Activated CD8-positive, alpha-beta T cell treated with anti-CD3 and anti-CD28 coated beads for 36 hours (primary cell): ENCODE measurements at places on chromosomes 4 and X.

- DNase-seq, result no peak
These were observed 10.2 kb upstream of the STBD1 start for GRCh38 chr4:76296286-76296820.

GRCh38 chr4:78310007-78310739 is 241.4 kb upstream of the ANXA3 start:
- no peak for DNase-seq

DNA sequence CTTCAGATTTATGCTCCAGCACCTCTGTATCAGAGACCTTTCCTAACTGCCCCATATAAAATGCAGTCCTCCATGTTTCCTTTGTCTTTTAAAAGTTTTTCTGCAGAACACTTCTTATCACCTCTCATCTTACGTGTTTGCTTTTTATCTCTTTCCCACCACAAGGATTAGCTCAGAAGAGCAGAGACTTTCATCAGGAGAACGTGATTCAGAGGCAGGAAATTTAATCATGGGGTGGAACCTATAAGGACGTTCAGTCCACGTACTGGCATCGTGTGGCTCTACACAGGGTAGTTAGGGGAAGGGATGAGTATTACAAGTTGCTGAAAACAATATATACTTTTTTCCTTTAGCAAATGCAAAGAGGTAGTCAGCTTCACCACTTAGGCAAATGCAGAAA is 98.7 kb downstream of the SORBS2 start:
- DNase-seq, result no peak

DNA sequence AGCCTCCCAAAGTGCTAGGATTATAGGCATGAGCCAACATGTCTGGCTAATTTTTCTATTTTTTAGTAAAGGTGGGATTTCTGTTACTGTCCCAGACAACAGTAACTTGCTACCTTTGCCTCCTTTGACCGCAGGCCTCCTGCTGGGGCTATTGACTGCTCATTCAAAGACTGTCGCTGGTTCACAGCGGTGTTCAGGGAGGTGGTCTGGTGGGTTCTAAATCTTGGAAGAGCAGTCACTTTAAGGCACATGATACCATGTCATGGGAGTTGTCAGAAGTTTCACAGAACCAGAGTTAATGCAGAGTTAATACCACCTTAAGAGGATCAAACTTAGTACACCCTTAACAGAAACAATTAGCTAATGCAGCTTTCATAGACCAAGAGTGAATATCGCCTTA is 3.8 kb downstream of the ASMT start:
- no peak for DNase-seq

DNA sequence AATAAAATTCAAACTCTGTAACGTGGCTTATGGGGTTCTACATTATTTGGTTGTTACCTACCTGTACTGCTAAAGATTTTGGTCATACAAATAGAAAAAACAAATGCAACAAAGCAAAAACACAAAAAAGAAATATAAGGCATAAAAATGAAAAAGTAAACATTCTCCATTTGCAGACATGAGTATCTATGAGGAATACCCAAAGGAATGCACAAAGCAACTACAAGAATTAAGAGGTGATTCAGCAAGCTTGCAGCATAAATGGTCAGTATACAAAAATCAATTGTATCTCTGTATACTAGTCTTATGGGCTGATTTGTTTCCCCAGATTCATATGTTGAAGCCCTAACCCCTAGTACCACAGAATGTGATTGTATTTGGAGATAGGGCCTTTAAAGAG is 3.6 kb upstream of the PDE5A start:
- no peak for DNase-seq

GRCh38 chr4:115763051-115763450 is 649.6 kb upstream of the NDST4 start:
- no peak for DNase-seq

GRCh38 chr4:165472943-165473676 is 94.3 kb downstream of the CPE start:
- DNase-seq, result no peak

- DNase-seq, result no peak
These were observed 93.1 kb downstream of the PCDH19 start for GRCh38 chrX:100316987-100317386.

DNA sequence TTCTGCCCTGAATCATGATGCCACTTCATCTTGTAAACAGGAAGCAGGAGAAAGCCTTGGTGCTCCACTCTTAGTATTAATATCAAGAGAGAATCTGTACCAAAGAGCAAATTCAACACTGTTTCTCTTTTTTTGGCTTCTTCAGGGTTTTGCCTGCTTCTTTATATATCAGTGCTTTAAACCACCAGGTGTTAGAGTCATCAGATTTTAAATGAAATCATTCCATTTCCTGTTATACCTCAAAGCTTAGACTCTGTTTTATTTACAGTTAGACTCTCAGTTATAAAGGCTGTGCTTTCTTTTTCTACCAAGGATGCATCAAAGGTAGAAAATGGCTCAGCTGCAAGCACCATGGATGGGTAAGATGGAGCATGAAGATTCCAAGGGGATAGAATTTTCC is 350.9 kb downstream of the CAMK2D start:
- no peak for DNase-seq

DNA sequence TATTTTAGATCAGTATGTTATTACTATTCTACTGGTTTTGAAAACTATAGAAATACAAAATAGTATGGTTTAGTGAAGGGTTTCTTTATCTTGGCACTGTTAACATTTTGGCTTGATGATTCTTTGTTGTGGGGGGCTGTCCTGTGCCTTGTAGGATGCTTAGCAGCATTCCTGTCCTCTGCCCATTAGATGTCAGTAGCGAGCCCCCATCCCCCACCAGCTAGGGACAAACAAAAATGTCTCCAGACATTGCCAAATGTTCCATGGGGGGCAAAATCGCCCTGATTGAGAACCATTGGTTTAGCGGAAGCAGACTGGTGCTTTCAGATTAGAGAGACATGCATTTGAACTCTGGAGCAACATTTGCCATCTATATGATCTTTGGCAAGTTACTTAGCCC is 23.3 kb downstream of the SPARCL1 start:
- DNase-seq, result no peak

GRCh38 chr4:52664479-52664878 is 5.4 kb upstream of the USP46 start:
- DNase-seq, result no peak

DNA sequence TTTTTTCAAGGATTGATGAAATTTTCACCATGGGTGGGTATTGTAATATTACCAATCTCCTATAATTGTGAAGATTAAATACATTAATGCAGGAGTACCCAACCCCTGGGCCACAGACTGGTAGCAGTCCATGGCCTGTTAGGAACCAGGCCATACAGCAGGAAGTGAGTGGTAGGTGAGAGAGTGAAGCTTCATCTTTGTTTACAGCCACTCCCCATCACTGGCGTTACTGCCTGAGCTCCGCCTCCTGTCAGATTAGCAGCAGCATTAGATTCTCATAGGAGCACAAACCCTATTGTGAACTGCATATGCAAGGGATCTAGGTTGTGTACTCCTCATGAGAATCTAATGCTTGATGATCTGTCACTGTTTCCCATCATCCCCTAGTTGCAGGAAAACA is 15.1 kb downstream of the RAPGEF2 start:
- no peak for DNase-seq

GRCh38 chrX:119682019-119682989 is 10.7 kb downstream of the SEPTIN6 start:
- DNase-seq, result peak; percentile 50

GRCh38 chr4:39365830-39366771 is at the start of gene RFC1:
Gene RFC1 (minus strand): TSS chr4:39366362. CDS start chr4:39366241, 121 bp downstream.
- DNase-seq, result peak; percentile 97
